ENCODE measurements at places on chromosomes 6 and 20. TPM values are rescaled to one million over a fixed set of nuclear protein-coding genes. Genes with fewer than 3 reads are reported as not detected.

GRCh38 chr6:43938178-43939105 is 168.4 kb downstream of the VEGFA start:
- no peak for DNase-seq

DNA sequence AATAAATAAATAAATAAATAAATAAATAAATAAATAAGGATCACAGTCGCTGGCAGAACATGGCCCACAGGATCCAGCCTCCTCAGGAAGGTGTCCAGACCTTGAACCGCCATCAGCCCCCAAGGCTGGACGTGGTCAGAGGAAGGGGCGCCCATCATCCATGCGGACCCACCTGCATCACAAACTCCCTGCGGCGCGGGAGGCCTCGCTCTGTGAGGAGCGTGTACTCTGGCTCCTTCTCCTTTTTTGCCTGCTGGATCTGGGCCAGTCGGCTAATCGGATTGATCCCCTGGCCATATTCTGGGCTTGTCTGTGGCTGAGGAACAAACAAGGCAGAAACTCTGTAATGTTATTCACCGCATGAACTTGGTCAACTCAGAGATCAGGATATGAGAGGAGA is 65.2 kb downstream of the STAU1 start:
- DNase-seq: no peak

DNA sequence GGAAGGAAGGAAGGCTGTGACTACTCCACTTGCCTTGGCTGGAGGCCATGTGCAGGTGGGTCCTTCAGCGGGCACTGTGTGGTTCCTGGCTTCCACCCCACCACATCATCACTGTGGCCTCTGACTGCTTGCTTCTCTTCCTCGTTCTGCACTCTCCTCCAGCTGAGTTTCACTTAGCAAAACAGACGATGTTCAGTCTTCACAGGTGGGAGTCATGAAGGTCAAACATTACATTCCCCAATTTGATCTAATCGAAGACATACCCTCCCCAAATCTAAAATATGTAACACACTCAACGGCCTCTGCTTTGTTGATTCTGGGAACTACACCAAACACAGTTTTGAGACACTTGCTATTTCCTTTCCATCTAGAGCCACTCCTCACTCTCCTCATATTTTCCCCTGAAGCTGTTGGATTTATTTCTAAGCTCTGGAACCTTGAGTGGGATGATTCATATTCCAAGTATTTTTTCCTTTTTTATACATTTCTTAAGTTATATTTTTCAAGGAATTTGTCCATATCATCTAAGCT is 132.5 kb upstream of the FOXA2 start:
- no peak for DNase-seq

DNA sequence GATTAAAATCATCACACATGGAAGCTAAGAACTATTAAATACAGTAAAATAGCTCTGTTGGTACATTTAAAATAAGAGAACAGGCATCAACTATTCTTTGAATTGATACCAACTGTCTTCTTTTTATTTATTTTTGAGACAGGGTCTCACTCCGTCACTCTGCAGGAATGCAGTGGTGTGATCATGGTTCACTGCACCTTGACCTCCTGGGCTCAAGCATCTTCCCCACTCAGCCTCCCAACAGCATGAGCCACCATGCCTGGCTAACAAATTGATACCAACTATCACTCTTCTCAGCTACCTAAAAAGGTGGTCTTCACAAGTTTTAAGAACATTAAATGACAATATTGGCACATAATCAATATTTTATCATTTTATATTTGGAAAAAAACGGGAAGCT is 7.8 kb upstream of the PNISR start:
- DNase-seq: no peak

The UBD gene
- total RNA-seq: 4.3 TPM

The PDE7B gene
- 2.4 TPM for total RNA-seq

DNA sequence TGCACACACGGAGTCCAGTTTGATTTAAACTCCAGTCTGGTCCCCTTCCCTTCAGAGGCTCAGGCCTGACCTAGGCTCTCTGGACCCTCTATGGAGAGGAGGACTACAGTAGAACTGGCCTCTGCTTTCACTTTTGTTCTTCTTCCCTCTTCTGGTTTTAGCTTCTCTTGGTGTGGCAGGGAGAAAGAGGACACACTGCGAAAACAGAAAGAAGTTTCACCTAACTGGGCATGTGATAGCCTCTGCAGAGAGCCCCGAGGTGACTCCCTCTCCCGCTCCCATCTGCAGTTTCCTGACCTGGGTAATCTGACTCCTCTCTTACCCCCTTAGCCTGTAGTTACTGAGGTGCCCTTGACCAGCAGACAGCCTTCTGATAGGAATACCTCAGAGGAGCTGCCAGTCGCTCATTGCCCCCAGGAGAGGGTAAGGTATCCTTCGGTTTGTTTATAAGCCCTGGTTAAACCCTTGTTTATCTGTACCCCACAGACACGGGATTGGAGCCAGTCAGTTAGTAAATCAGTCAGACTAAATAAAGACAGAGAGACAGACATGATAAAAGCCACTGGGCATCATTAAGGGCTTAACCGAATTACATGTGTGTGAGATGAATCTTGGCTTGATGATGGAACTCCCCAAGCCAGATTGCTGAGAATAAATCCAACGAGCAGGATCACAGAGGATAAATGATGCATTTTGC is 12.0 kb upstream of the DTNBP1 start:
- no peak for DNase-seq

The POM121L2 gene
- total RNA-seq: not detected

The ECT2L gene
- not detected for total RNA-seq

The FNDC1 gene
- total RNA-seq: 0.14 TPM

The ID1 gene
- total RNA-seq: 237 TPM

The EYA4 gene
- total RNA-seq: 0.07 TPM

GRCh38 chr20:23415959-23416583 is 5.2 kb downstream of the NAPB start:
- DNase-seq: no peak

DNA sequence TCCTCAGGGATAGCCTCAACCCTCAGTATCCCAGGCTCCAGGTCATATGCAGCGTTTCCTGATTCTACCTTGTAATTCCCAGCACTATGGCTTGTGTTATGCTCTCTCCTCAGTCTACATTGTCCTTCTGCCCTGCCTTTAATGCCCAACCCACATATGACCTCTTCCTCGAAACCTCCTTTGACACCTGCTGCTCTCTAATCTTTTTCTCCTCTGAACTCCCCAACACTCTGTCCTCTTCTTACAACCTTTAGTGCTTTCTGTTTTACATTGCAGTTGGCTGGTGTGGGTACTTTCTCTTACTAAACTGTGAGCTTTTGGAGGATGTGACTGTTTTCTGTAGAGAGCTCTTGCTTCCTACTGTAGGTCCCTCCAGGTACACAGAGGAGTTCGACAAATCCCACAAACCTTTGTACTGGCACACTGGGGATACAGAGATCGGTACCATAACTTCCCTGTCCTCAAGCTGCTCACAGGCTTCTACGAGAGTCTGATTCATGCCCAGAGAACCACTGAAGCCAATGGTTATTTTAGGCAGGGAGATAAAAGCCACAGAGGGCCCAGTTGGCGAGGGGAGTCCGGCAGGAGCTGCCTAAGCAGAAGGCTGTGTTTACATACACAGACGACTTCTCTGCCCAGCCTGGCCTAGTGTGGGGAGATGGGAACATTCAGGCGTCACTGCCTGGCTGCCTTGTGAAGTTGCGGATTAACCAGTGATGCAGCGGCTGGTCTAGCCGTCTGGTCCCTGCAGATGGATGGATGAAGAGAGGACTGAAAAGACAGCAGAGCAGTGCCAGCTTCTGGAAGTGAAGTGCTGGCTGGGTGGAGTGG is 8.4 kb upstream of the EPB41L1 start:
- no peak for DNase-seq
